ENCODE measurements at places on chromosomes 12 and 14.

DNA sequence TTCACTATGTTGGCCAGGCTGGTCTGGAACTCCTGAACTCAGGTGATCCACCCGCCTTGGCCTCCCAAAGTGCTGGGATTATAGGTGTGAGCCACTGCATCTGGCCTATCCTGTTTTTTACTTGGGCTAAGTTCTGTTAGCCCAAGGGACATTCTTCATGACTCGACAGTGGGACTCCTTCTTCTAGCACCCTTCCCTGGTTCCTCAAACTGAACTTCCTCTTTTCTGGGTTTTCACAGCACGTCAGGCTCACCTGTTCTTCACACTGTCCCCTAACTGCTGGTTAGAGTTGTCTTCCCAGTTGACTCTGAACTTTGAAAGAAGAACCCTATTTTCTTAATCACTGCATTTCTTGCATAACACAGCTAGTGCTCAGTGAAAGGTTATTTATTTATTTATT lies 22.5 kb downstream of the CABP1 start:
- DNase-seq = no peak

- DNase-seq = peak; percentile 25
Observed at GRCh38 chr12:123761841-123762714, at the start of gene DNAH10. Gene DNAH10, plus strand, starts transcription at chr12:123762301. Its CDS starts 36 bp downstream, at chr12:123762337.

DNA sequence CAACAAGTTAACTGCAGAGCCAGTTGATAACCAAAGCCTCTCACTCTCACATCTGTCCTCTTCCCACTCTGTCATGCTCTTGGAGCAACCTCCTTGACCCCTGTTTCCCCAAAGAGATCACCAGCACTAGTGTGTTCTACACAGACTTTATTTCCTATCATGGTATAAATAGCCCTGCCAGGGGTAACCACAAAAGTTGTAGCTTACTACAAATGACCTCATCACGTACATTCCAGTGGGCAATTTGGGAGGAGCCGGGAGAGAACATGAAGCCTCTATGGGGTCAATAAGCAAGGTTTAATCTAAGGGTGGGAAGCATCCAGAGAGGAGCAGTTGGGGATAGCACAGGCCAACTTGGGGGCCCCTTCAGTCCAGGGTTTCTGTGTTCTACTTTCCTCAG lies 186.5 kb downstream of the KCNA5 start:
- DNase-seq = no peak

GRCh38 chr14:58549105-58549757 lies 88.5 kb upstream of the DACT1 start:
- DNase-seq = no peak

DNA sequence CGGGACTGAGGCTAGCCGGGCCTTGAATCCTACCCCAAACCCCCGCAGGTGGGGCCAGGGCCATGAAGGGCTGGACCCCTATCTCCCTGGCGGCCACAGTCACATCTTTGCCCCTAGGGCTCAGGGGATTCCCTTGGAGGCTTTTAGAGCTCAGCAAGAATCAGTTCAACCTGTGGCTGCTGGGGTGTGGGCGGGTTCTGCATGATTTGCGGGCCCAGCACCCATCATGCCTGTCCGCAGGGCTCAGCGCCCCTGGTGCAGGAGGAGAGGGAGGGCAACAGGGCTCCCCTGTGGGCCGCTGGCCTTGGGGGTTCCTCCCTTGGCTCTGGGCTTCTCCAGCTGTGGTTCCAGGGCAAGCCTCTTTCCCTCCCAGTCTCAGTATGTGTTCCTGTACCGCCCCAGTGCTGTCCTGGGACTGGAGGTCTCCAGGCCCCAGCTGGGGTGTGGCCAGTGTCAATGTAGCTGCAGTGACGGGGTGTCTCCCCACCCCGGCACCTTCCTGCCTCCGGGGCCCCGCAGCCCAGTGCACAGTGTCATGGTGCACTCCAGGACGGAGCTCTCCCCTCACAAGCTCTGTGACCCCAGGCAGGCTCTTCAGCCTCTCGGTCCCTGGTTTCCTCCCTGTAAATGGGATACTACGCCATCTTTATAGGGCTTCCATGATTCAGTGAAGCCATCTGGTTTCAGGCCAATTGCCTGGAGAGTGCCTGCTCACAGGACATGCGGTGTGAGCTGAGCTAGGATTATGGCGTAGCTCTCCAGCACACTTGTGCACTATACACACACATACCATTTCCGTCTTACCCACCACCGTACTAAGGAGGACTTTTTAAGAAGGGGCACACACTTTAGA lies 9.9 kb upstream of the LBHD2 start:
- DNase-seq = no peak

- DNase-seq = peak; percentile 3
Observed at GRCh38 chr12:109053382-109054123, 1.2 kb downstream of the USP30 start.

DNA sequence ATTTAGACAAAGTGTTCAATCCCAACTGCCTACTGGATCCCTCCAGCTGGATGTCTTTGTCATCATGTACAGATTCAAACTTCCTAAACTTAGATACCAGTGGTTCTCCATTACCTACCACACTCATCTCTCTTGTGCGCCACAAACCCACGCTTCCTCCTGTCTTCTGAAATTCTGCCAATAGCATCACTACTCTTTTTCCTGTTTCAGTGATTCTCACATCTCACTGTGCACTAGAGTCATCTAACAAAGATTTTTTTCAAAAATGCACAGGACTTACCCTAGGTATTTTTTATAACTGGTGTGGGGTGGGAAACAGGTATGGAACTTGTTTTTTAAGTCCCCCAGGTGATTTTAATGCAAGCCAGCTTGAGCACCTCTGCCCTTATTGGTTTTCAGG lies 5.9 kb downstream of the PSMB5 start:
- no peak for DNase-seq

DNA sequence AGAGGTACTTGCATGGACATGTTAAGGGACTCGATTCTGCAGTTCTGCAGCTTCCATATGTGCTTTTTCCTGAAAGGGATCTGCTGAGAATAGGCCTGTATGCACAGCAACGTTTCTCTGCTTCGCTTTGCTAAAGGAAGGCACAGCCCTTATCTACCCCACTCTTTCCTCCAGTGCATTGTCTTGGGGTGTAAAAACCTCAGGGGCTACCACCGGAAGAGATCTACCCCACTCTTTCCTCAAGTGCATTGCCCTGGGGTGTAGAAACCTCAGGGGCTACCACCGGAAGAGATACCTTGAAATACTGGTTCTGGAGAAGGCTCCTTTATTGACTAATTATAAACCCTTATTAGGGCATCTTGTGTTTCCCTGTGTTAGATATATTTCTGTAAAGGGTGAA lies 52.9 kb downstream of the SEL1L start:
- DNase-seq = no peak

GRCh38 chr14:71175491-71175890 lies 268.2 kb downstream of the PCNX1 start:
- DNase-seq = no peak

- no peak for DNase-seq
Observed at GRCh38 chr12:19482036-19482435, 42.7 kb downstream of the AEBP2 start.

DNA sequence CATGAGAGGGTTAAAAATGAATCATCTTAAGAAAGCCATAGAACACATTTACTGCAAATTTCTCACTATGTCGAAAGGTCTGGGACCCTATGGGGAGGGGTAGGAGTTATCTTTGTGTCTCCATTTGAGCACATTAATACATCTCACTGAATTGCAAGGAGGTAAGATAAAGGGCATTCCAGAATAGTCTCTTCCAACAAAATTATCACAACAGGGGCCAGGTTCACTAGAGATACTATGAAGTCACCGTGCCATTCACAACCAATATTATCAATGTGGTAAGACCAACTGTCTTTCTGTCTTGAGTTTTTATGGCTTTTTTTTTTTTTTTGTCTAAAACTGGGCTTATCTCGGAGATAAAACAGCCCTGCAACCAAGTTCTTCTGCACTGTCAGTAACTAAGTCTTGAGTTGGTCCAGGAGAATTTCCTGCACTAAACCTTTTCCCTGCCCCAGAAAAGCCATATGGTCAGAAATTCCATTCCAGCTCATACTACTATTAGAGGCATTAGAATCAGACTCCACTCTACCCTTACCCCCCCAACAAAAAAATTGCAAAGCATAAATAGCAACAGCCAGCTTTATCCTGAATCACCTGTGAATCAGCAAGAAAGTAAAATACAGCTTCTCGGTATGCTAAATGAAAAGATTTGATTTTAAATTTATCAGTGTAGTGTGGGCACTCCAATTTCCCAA lies 79.7 kb downstream of the PTPRR start:
- no peak for DNase-seq

DNA sequence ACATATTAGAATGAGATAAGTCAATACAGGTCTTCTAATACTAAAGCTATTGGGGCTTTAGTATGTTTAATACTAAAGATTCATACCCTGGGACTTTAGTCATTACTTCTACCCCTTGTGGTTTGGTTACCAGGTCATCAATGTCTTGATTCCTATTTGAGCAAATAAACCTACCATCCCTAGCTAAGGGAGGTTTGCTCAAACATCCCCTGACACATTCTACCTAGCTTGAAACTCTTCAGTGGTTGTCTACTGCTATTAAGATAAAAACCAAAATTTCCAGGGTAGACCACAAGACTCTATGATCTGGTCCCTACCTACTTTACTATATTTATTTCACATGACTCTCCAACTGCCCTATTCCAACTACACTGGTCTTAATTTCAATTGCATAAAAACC lies 7.3 kb upstream of the C2CD5 start:
- no peak for DNase-seq

GRCh38 chr14:88660056-88660455 lies 97.2 kb downstream of the ZC3H14 start:
- no peak for DNase-seq

DNA sequence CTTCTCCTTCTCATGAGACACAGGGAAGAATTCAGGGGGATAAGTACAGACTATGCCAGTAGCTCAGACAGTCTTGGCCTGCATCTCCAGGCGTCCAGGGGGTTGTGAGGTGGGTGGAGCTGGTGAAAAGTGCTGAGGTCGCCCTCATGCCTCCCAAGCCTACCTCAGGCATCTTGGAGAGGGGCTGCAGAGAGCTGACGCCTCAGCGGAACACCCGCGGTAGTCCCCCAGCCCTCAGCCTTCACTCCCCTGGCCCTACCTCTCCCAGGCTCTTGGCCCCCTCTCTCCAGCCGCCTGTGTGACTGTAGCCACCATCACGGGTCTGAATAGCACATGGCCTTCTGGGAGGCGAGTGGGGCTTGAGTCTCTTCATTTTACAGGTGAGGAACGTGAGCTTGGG lies 59.8 kb upstream of the DLK1 start:
- no peak for DNase-seq

DNA sequence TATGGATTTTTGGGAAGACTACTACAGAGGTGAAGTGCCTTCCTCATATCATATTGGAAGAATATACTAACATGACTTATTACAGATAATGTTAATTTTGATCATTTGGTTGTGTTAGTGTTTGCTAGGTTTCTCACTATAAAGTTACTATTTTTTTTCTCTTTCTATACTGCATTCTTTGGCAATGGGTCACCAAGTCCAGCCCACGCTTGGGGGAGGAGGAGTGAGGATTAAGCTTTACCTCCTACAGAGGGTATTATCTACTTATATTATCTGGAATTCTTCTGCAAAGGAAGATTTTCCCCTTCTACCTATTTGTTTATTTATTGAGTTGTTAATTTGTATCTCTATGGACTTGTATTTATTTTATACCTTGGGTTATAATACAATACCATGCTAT lies 31.5 kb downstream of the SCN8A start:
- no peak for DNase-seq

- no peak for DNase-seq
Observed at GRCh38 chr14:71726580-71727021, 205.6 kb upstream of the RGS6 start.
